ENCODE measurements at places on chromosomes 2 and 18. TPM values are rescaled to one million over a fixed set of nuclear protein-coding genes. Genes with fewer than 3 reads are reported as not detected.

The CRIM1 gene
- total RNA-seq: 330 TPM

The OR6B2 gene
- total RNA-seq: not detected

The TAF1B gene
- 24.2 TPM for total RNA-seq

The ADRA2B gene
- total RNA-seq: 0.12 TPM

The ERFE gene
- total RNA-seq: 2.9 TPM

The EFHD1 gene
- 1.9 TPM for total RNA-seq

The SKOR2 gene
- not detected for total RNA-seq

The TMEM200C gene
- total RNA-seq: not detected

The PDCD1 gene
- not detected for total RNA-seq

The RAB17 gene
- not detected for total RNA-seq

The CWC22 gene
- 21.7 TPM for total RNA-seq

Measured in hair follicle dermal papilla cell (primary cell).